Activated T-cell treated with anti-CD3 and anti-CD28 coated beads for 48 hours (primary cell): ENCODE measurements at places on chromosomes 2 and 18.
A peak's percentile ranks its signal among the peaks of the same experiment; 100 is the strongest.

DNA sequence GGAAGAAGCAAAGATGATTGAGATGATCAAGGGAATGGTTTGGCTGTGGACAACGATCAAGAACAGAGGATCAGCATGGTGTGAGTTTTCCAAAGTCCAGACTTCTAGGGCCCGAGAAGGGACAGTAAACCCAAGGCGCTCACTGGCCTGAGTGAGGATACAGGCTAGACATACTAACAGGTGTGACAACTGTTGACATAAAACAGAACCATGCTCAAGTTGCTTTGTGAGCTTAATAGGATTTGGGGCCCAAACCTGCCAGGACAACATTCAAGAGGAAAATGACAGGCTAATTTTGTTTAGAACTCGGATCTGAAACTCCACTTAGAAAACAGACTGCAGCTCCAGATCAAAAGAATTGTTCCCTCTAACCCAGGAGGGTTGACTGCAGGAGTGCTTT lies 68.1 kb upstream of the ACKR3 start:
- no peak for DNase-seq

GRCh38 chr2:232352511-232353091 lies 25.9 kb upstream of the ALPP start:
- no peak for DNase-seq

DNA sequence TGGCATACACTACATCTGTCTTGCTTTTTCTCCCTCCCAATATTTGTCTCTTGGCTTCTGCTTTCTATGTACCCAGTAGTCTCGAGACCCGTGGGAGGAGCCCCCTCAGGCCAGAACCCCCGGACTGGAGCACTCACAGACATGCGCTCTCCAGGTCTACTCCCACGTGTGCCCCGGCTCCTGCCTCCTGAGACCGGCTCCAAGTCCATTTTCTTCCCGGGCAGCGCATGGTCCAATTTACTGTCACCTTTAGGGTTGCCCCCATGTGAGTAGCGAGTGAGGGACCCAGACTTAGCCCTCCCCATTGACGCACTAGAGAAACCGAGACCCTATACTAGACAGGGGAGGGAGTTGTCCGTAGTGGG lies 11.8 kb upstream of the TEX51 start:
- no peak for DNase-seq

DNA sequence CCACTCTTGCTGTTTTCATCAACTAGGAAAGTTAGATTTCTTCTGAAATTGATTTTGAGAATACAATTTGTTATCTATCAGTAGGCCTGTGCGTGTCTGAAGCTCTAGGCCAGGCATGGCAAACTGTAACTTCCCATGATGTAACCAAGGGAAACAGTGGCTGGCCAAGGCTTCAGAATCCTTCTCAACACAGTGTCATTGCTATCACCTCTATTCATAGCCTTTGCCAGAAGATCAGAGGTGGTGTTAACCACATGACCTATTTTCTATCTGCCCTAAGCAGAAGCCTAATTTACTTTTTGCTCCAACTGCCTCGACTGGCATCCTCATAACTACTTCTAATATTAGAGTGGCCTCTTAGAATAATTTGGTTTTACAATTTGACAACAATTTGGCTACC lies 2.5 kb downstream of the ITGB6 start:
- no peak for DNase-seq

GRCh38 chr18:55786651-55787272 lies 198.8 kb upstream of the TCF4 start:
- no peak for DNase-seq

DNA sequence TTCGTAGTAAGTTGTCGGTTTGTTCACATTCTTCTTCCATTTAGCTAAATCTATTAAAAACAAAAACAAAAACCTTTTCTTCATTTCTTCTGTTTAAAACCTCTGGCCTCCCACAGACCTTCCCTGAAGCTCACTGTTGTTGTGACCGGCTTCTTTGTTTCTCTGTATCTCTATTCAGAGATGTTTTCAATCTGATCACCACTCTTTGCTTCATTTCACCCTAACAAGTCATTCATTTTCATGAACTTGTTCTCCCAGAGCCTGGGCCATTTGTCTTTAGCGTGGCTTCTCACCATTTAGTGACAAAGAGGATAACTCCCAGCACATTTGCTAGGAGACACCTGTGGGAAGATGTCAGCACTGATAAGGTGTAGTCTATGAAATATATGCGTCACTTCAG lies 794.2 kb downstream of the ERBB4 start:
- no peak for DNase-seq

- no peak for DNase-seq
Observed at GRCh38 chr2:206164261-206164862, 4.7 kb downstream of the EEF1B2 start.

- DNase-seq: no peak
Observed at GRCh38 chr2:101796825-101797600, 99.5 kb downstream of the MAP4K4 start.

- DNase-seq: no peak
Observed at GRCh38 chr18:23868136-23868785, 146.3 kb upstream of the TTC39C start.

DNA sequence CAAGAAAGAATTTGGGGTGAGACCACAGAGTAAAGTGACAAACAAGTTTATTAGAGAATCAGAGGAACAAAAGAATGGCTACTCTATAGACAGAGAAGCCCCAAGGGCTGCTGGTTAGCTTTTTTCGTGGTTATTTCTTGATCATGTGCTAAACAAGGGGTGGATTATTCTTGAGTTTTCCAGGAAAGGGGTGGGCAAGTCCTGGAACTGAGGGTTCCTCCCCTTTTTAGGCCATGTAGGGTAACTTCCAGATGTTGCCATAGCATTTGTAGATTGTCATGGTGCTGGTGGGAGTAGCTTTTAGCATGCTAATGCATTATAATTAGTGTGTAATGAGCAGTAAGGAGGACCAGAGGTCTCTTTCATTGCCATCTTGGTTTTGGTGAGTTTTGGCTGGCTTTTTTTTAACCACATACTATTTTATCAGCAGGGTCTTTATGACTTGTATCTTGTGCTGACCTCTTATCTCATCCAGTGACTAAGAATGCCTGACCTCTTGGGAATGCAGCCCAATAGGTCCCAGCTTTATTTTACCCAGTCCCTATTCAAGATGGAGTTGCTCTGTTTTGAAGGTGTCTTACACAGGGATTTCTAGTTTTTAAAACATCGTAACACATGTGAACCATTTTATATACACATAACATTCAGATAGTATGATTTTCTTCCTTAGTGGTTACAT lies 77.8 kb downstream of the MYO1B start:
- DNase-seq: no peak

GRCh38 chr2:176187899-176188773 lies at the start of gene HOXD1:
Gene HOXD1 (plus strand): TSS chr2:176188668. CDS start chr2:176188802, 134 bp downstream.
- DNase-seq: no peak

DNA sequence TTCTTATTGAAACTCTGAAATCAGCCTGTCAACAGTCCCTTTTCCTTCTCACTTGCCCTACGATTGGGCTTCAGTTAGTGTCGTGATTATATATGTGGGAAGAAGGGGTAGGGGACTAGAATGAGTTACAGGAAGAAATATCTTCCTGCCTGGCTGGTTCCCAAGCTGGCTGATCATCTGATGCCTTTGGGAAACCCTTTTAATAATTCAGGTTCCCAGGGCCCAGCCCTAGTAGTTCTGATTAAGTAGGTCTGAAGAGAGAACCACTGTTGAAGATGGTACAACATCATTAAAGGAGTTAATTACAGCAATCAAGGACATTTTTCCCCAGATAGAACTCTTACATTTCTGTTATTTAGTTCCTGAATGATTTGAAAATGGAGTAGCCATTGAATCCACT lies 110.1 kb upstream of the EML6 start:
- DNase-seq: no peak

- DNase-seq: no peak
Observed at GRCh38 chr2:183009249-183009899, 28.9 kb downstream of the NCKAP1 start.

DNA sequence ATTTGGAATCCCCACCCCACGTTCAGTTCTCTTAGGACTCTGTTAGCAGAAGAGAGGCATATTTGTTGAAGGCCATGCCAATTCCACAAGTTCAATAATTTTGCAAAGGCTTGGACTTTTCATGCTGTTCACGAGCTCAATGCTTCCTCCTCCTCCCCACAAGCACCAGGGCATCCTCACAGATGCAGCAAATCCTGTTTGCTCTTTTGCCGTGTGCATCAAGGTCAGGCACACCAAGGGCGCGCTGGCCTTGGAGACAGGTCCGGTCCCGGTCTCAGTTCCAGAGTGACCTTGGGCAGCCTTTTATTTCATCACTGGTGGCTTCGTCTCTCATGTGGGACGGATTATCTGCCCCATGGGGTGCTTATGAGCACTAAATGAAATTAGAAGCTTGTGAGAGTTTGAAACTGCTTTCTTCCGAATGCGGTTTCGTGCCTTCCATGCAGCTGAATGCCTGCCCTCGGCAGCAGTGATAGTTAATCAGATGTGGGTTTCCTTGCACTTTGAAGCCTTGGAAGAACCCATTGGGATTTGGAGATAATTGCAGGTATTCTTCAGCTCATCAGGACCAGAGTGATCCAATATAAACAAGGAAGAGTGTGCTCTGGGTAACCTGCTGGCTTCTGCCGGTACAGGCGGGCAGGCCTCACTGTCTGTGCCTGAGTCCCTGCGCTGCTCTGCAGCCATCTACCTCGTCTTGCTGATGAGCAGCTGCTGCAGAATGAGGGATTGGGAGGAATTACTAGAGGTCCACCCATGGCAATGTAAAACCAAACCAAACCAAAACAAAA lies 140.8 kb downstream of the SH3BP4 start:
- no peak for DNase-seq

GRCh38 chr2:218186355-218186766 lies 19.6 kb upstream of the CXCR1 start:
- peak; percentile 52 for DNase-seq

- DNase-seq: no peak
Observed at GRCh38 chr18:55868909-55869308, 280.9 kb upstream of the TCF4 start.

GRCh38 chr18:35691625-35692024 lies 110.1 kb downstream of the GALNT1 start:
- DNase-seq: no peak

GRCh38 chr2:212532585-212532984 lies 6.0 kb downstream of the ERBB4 start:
- no peak for DNase-seq

DNA sequence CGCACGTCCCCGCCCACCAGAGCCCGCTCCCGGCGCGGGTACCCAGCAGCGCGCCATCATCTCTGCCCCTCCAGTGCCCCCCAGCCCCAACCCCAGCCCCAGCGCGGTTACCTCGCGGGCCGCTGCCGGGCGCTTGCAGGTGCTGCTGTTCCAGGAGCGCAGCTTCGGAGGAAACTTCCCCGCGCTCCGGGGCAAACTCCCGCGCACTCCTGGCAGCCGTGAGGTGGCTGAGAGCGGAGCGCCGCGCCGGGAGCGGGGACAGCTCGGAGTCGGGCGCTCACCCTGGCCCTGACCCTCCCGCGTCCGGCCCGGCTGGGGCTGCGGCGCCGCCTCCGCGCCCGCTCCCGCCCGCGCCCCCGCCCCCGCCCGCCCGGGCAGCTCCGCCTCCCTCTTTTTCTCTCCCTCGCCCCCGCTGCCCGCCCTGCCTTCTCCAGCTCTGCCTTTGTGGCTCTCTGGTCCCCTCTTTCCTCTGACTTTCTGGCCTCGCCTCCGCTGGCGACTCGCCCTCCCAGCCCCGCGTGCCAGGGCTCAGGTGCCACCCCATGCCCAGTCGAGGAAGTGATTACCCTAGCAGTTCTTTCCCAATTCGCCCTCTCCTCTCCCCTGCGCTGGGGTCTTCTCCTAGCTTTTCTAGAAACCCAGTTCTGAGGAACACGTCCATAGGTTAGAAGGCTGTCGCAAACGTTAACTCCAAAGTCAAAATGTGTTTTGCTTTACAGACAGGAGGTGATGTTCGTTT lies at the start of gene CHST9:
Gene CHST9 (minus strand): TSS at position 284 of the 739 bp plus-strand sequence. CDS start 42,499 bp downstream, outside the sequence.
- DNase-seq: no peak

DNA sequence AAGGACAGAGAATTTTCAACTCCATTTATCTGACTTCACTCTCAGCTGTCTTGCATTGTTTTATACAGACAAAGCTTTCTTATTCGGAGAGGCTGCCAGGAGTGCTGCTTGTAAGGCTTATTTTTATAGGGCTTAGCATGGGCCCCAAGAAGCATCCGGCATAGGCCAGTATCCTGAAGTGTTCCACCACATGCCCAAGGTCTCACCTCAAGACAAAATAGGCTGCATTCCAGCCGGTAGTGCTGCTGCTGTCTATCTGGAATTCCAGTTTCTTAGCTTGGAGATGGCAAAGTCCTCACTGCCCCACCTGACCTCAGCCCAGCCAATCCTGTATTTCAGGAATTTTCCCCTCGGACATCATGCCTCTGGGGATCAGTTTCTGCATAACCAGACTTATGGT lies 47.6 kb upstream of the MCFD2 start:
- no peak for DNase-seq

DNA sequence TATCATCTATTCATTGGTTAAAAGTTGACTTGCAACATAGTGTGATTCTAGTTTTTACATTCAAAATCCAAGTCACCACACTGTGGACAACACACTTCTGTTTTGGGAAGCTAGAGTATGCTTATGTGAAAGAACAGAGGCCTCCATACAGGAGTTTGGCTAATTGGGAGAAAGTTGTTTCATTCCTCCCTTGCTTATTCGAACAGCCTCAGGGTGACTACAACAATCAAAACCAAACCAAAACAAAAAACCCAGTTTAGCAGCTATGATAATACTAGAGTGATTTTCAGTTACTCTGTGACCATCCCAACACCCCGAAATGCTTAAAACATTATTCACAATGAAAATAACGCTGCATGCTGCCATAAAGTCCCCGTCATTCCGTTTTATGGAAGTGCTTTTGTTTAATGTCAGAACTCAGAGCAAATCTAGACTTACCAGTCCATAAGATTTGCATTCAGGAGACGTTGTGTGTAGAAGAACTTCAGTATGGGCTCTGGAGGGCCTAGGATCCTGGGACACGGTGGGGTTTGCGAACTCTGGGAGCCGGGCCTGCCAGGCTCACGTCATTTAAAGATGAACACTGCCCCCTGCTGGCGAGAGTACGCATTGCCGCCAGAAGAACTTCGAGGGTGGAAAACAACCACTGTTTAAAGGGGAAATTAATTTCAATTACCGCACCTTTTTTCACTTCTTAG lies 111.4 kb downstream of the FTCDNL1 start:
- DNase-seq: peak; percentile 53

- DNase-seq: no peak
Observed at GRCh38 chr18:42305869-42306593, 351.0 kb downstream of the PIK3C3 start.

GRCh38 chr2:239313776-239314175 lies 87.0 kb downstream of the HDAC4 start:
- DNase-seq: no peak
